ENCODE measurements at places on chromosomes 13 and 19. TPM values are rescaled to one million over a fixed set of nuclear protein-coding genes. Genes with fewer than 3 reads are reported as not detected.

GRCh38 chr19:10724573-10725071 lies 6.7 kb downstream of the DNM2 start:
- DNase-seq = no peak
- no peak overlapping the region for H3K4me3 ChIP-seq
- H3K27me3 ChIP-seq = no peaks in the 10 kb centered on the region
- H3K27ac ChIP-seq = no peak overlapping the region
- H3K4me1 ChIP-seq = peaks cover 60% of the 10 kb centered on the region
- H3K36me3 ChIP-seq = no peaks in the 10 kb centered on the region

GRCh38 chr13:74062933-74063332 lies 71.3 kb downstream of the KLF12 start:
- H3K27me3 ChIP-seq = no peaks in the 10 kb centered on the region
- no peak overlapping the region for H3K4me3 ChIP-seq
- DNase-seq = peak; percentile 21
- no peaks in the 10 kb centered on the region for H3K36me3 ChIP-seq
- no peaks in the 10 kb centered on the region for H3K4me1 ChIP-seq

GRCh38 chr19:11729586-11729985 lies 9.2 kb downstream of the ZNF823 start:
- no peaks in the 10 kb centered on the region for H3K36me3 ChIP-seq
- DNase-seq = no peak
- no peak overlapping the region for H3K27ac ChIP-seq
- no peak overlapping the region for H3K4me3 ChIP-seq

DNA sequence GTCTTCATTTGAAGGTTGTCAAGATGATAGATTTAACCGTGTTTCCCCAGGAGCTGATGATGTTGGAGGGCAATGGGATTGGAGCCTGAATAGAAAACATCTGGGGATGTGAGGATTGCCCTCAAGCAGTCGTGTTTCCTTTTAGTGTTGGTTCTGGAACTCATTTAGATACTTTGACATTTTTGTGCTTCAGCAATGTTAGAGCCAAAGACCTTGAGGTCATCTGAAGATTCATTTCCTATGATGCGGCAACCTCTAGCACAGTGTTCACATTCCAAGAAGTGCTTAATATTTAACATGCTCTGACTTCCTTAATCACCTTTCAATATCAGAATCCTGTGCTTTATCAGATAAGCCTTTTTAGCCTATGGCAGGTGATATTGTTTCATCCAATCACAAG lies 82.7 kb downstream of the SLC10A2 start:
- no peak for DNase-seq
- H3K4me3 ChIP-seq = no peak overlapping the region
- H3K27me3 ChIP-seq = no peaks in the 10 kb centered on the region
- no peaks in the 10 kb centered on the region for H3K36me3 ChIP-seq
- H3K27ac ChIP-seq = no peak overlapping the region
- peaks cover 11% of the 10 kb centered on the region for H3K4me1 ChIP-seq

The GPC6 gene
- 1.5 TPM for total RNA-seq

DNA sequence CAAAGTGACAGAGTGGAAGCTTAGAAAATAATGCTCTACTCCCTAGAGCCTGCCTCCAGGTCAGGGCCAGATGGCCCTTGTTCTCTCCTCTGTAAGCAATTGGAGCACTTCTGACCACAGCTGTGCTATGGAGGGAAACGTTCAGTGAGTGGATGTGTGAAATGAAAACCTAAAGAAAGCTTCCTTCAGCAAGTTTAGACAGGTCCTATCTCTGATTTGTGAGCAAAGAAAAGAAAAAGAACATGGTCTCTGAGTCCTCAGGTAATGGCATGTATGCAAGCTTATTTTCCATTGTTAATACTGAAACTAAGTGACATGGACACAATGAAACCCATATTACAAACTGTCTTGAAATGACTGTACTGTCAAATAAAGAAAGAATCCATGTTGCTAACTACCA lies 1486.8 kb downstream of the EFNB2 start:
- H3K4me3 ChIP-seq = no peak overlapping the region
- H3K4me1 ChIP-seq = no peaks in the 10 kb centered on the region
- H3K36me3 ChIP-seq = no peaks in the 10 kb centered on the region
- H3K27me3 ChIP-seq = no peaks in the 10 kb centered on the region

- DNase-seq = no peak
- no peaks in the 10 kb centered on the region for H3K36me3 ChIP-seq
- H3K27ac ChIP-seq = no peak overlapping the region
- no peak overlapping the region for H3K4me3 ChIP-seq
- no peaks in the 10 kb centered on the region for H3K4me1 ChIP-seq
- H3K27me3 ChIP-seq = peaks cover 3% of the 10 kb centered on the region
Observed at GRCh38 chr13:29323954-29324353, 271.5 kb downstream of the SLC7A1 start.

The C19orf44 gene
- 6.7 TPM for total RNA-seq

DNA sequence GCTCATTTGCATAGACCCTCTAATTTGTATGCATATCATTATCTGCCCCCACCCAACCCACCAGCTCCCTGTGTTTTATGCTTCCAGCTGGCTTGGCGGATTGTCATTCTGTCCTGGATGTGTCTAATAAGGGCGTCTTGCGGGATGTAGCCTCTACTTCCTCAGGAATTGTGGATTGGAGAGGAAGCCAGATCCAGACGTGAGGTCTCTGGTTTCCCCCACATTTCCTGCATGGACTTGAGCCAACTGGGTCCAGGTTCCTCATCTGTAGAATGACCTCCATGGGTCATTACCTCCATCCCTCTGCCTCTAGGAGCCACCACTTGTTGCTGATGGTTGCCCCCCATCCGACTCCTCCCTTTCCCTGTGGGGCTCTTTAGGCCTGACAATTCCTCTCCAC lies 7.3 kb downstream of the TNFSF14 start:
- no peaks in the 10 kb centered on the region for H3K27me3 ChIP-seq
- no peak for DNase-seq
- no peaks in the 10 kb centered on the region for H3K36me3 ChIP-seq
- no peak overlapping the region for H3K27ac ChIP-seq

DNA sequence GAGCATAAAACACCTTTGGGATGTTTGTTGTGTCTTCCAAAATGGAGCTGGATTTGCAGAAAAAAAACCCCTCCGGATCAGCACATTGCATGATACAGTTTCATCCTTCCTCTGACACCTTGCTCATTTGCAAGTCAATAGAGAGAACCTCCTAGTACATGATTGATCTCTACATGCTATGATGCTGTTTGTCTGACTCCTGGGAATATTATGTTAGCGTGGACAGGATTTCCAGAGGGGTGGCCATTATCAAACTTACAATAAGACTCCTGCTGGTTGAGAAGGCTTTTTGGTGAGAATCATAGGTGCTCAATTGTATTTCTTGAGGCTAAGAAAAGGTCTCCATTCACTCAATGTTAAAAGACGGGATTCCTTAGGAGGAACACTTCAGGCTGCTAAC lies 75.9 kb upstream of the SCEL start:
- no peak overlapping the region for H3K27ac ChIP-seq
- no peak overlapping the region for H3K4me3 ChIP-seq
- H3K4me1 ChIP-seq = no peaks in the 10 kb centered on the region
- DNase-seq = no peak
- H3K36me3 ChIP-seq = no peaks in the 10 kb centered on the region
- H3K27me3 ChIP-seq = no peaks in the 10 kb centered on the region

GRCh38 chr13:29543230-29544215 lies 52.0 kb downstream of the SLC7A1 start:
- H3K4me1 ChIP-seq = no peaks in the 10 kb centered on the region
- H3K36me3 ChIP-seq = no peaks in the 10 kb centered on the region
- no peak for DNase-seq
- H3K4me3 ChIP-seq = no peak overlapping the region
- H3K27me3 ChIP-seq = no peaks in the 10 kb centered on the region

DNA sequence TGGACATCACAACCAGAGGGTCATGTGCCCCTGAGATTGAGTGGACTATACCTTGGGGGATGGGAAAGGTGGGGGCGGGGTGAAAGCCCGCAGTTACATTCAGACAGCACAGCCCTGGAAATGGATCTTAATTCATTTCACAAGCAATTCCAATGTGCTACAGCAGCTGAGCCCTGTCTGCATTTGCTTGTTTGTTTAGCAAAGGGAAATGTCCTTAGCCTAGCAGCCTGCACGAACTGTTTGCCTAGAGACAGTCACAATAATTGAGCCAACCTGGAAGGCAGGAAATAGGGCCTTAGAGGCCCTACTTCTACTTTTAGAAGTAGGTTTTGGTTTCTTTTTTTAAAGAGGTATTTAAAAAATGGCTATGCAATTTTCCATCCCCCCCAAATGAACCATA lies 177.3 kb upstream of the KL start:
- H3K4me3 ChIP-seq = no peak overlapping the region
- H3K4me1 ChIP-seq = no peaks in the 10 kb centered on the region
- H3K36me3 ChIP-seq = no peaks in the 10 kb centered on the region
- DNase-seq = no peak
- no peak overlapping the region for H3K27ac ChIP-seq
- no peaks in the 10 kb centered on the region for H3K27me3 ChIP-seq

GRCh38 chr19:51150627-51151026 lies 8.5 kb downstream of the SIGLEC7 start:
- no peaks in the 10 kb centered on the region for H3K4me1 ChIP-seq
- no peak for DNase-seq
- no peak overlapping the region for H3K4me3 ChIP-seq
- no peaks in the 10 kb centered on the region for H3K27me3 ChIP-seq
- no peaks in the 10 kb centered on the region for H3K36me3 ChIP-seq

DNA sequence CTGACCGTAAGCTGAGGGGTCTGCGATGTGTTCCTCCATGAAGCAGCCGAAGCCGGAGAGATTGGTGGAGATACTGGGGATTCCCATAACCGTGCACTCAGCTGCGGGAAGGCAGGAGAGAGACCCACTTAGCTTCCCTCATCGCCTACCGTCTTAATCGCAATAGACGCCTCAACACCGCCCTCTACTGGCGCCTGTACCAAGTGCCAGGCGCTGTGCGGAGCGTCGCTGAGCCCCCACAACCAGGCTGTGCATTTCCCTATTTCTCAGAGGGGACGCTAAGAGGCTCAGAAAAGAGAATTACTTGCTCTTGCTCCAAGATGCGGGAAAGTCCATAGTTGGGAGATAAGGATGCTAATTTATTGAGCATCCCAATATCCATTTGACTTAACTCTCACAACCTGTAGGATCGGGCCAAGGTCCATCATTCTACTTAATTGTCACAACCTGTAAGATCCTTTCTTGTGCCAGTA lies 5.8 kb downstream of the FTL start:
- no peak overlapping the region for H3K27ac ChIP-seq
- peaks cover 15% of the 10 kb centered on the region for H3K4me1 ChIP-seq
- H3K36me3 ChIP-seq = peaks cover 62% of the 10 kb centered on the region
- no peak overlapping the region for H3K4me3 ChIP-seq
- H3K27me3 ChIP-seq = no peaks in the 10 kb centered on the region

DNA sequence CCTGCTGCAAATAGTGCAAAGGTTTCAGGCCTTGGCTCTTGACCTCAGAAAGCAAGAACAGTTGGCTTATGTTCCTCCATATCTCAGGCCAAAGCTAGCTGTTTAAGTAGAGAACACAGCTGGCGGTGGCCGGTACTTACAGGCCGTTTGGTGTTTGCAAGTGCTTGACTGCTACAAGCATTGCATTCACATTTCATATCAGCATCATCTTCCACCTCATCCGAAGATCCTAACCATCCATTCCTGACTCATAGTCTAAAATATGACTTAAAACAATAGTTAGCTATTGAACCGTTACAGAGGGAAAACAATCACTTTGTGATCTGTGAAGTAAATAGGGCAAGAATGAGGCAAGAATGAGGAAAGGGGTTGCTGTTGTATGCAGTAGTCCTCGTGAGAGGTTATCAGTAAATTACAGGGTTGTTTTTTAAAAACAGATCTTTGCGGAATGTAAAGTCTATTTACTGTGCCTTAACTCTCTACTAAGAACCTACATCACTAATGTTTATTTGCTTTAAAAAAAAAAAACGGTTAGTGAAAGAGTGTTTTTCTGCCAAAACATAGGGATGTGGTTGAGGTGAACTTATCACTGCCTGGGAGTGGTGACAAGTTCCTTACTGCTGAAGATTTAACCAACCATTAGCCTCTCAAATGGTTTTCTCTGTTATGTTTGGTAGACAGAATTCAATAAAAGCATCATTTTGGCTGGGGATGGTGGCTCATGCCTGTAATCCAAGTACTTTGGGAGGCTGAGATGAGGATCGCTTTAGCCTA lies 21.6 kb upstream of the WDR88 start:
- DNase-seq = no peak
- no peaks in the 10 kb centered on the region for H3K4me1 ChIP-seq
- H3K4me3 ChIP-seq = no peak overlapping the region
- H3K27me3 ChIP-seq = no peaks in the 10 kb centered on the region
- no peaks in the 10 kb centered on the region for H3K36me3 ChIP-seq

The CYP4F22 gene
- total RNA-seq = not detected

The ADAMTS10 gene
- total RNA-seq = 13.8 TPM

DNA sequence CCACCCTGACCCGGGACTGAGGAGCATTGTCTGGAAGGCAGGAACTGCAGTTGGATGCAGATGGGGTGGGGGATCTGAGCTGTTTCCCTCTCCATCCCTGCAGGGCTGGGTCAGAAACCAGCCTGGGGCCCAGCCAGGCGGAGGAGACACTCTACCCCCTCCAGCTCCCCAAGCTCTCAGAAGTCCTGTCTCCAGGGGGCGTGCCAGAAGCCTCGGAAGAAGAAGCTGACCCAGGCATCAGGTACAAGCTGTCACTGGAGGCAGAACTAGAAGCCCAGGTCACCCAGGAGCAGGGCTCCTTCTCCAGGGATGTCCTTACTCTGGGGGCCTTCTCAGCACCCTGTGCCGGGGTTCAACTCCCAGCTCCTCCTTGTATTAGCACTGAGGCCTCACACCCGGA lies 15.5 kb downstream of the SIX5 start:
- no peak overlapping the region for H3K4me3 ChIP-seq
- no peak overlapping the region for H3K27ac ChIP-seq
- H3K36me3 ChIP-seq = no peaks in the 10 kb centered on the region
- no peaks in the 10 kb centered on the region for H3K27me3 ChIP-seq
- DNase-seq = no peak
- H3K4me1 ChIP-seq = no peaks in the 10 kb centered on the region

GRCh38 chr19:4556597-4557127 lies 2.8 kb downstream of the SEMA6B start:
- H3K4me1 ChIP-seq = no peaks in the 10 kb centered on the region
- no peak overlapping the region for H3K27ac ChIP-seq
- H3K36me3 ChIP-seq = no peaks in the 10 kb centered on the region
- peak; percentile 74 for DNase-seq

The CCDC8 gene
- 35.5 TPM for total RNA-seq

DNA sequence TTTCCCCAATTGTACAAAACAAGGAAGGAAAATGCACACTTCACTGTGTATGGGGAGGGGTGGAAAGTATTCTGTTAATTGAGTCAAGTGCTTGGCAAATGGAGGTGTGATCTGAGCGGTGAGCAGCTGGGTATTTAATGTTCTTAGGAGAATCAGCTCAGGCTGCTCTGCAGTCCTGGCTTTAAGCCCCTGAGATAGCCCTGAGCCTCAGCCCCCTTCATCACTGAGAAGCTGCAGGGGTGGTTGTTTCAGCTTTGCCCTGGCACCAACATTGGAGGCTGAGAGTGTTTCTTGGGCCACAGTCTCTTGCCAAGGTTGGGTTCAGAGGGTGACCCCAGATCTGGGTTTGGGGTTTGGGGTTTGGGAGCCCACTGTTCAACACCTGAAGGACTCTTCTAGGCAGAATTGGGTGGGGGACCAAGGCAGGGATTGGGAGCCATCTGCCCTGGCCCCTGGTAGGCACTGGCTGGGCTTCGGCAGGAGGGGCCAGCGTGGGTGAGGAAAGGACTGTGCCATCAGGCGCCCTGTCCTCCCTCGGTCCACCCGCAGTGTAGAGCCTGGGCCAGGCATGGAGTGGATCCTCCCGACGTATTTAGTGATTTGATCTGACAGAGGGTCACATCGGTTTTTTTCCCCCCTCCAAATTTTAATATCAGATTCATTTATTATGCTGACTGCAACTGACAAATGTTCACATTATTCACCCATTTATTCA lies 66.7 kb upstream of the ZNF536 start:
- no peak overlapping the region for H3K27ac ChIP-seq
- no peaks in the 10 kb centered on the region for H3K36me3 ChIP-seq
- no peak for DNase-seq
- no peak overlapping the region for H3K4me3 ChIP-seq
- no peaks in the 10 kb centered on the region for H3K27me3 ChIP-seq

All from adrenal gland (tissue), 19 donors.